ENCODE measurements at places on chromosomes 12 and 14.

GRCh38 chr14:58783792-58784511, 146.2 kb downstream of the DACT1 start:
- DNase-seq = no peak

- no peak for DNase-seq
Measured at GRCh38 chr12:95784286-95784685, 6.3 kb downstream of the NTN4 start.

- DNase-seq = no peak
Measured at GRCh38 chr14:74429991-74430390, 4.0 kb upstream of the SYNDIG1L start.

- no peak for DNase-seq
Measured at GRCh38 chr14:100219126-100219785, 19.7 kb upstream of the YY1 start.

- no peak for DNase-seq
Measured at GRCh38 chr14:93029911-93030508, 85.7 kb downstream of the ITPK1 start.

GRCh38 chr14:91177073-91178034, 63.5 kb downstream of the DGLUCY start:
- DNase-seq = peak; percentile 37

GRCh38 chr12:93009533-93009932, 80.4 kb upstream of the EEA1 start:
- no peak for DNase-seq

- no peak for DNase-seq
Measured at GRCh38 chr12:121279507-121279915, 17.0 kb downstream of the CAMKK2 start.

DNA sequence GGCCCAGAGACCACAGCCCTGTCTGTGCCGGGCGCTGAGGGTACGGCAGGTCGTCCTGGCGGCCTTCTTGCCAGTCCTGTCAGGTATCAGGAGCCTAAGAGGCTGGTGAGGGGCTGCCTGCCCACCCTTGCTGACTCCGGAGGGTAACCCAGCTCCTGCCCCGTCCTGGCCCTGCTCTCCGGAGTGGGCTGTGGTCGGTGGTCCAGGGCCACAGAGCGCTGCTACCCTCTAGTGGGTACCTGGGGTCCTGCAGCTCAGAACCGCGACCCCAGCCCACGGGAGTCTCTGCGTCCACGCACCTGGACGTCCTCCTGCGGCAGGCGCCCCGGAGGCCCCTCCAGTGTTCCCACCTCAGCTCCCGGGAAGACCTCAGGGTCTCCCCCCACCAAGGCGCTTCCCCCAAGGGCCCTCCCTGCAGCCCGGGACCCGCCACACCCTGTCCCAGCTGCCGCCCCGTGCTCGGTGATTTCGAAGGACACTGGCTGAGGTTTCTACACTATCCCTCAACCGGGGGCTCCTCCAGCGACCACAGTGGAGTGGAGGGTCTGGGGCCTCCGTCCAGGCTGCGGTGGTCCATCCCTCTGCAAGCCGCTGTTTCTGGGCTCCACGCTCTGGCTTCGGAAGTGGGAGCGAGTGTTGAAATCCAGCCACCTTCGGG, 75.9 kb upstream of the FBRSL1 start:
- DNase-seq = no peak
